ENCODE measurements at places on chromosomes 2 and 18.

GRCh38 chr2:95312543-95313201 is 15.5 kb downstream of the KCNIP3 start:
- DNase-seq: no peak

GRCh38 chr2:122323927-122324326 is 568.5 kb downstream of the TSN start:
- no peak for DNase-seq

- DNase-seq: no peak
Measured at GRCh38 chr2:222572751-222573174, 83.1 kb downstream of the FARSB start.

GRCh38 chr18:61546590-61546989 is 213.4 kb downstream of the CDH20 start:
- no peak for DNase-seq

GRCh38 chr18:23977719-23978483 is 36.7 kb upstream of the TTC39C start:
- DNase-seq: no peak
